Stimulated activated CD8-positive, alpha-beta memory T cell treated with anti-CD3 and anti-CD28 coated beads, Interleukin-4, amount 100 ng/mL, for 4 hours (primary cell): ENCODE measurements at places on chromosomes 4 and X.

- no peak for DNase-seq
Observed at GRCh38 chrX:55801811-55802210, 84.3 kb downstream of the RRAGB start.

GRCh38 chr4:138909587-138909986 is 106.0 kb upstream of the NOCT start:
- no peak for DNase-seq

- no peak for DNase-seq
Observed at GRCh38 chr4:37054531-37055077, 189.9 kb upstream of the NWD2 start.

DNA sequence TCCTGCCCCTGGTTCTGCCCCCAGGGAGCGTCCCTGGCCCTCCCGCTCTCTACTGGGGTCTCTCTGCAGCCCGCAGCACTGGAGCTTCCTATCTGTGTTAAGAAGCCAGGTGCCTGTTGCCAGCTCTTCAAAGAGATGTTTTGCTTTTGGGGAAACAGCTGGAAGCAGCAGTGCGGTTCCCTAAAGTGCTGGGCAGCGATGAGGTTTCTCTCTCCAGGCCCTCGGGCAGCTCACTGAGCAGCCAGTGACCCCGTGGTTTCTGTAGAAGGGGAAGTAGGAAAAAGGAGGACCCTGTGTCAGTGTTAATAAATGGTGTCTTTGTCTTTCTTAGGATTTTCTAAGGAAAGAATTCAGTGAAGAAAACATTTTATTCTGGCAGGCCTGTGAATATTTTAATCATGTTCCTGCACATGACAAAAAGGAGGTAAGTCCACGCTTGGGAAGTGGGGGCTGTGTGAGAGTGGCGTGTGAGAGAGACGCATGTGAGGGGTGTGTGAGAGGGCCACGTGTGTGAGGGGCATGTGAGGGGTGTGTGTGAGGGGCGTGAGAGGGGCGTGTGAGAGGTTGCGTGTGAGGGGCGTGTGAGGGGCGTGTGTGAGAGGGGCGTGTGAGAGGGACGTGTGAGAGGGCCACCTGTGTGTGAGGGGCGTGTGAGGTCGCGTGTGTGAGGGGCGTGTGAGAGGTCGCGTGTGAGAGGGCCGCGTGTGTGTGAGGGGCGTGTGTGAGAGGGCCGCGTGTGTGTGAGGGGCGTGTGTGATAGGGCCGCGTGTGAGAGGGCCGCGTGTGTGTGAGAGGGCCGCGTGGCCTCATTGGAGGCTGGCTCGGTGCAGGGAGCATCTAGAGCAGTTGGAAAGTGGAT is 27.1 kb upstream of the HGFAC start:
- DNase-seq, result no peak

DNA sequence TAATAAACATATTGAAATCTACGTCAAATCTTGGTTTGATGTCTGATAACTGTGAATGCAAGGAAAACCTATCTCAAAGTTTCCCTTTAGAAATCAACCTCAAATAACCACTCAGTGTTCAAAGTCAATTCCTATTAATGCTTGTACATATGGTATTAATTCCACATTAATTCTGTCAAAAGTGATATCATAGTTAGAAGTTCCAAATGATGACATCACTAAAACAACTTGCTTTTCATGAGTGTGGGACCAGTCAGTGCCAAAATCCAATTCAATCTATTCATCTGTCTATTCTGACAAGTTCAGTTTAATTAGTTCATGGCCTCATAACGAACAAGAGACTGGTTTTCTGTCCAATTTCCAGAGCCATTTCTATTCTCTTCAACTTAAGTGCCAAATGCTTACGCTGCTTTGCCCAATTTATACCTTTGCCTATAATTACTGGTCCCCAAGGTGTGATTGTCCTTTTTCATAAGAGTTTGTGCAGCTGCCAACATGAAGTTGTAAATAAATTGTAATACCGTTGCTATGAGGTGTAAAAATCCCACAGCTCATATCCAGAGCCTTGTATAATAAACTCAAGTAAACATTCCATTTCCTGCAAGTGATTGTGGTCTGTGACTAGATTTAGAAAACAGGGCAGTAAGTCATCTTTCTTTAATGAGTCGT is 476.2 kb downstream of the RAB28 start:
- no peak for DNase-seq

DNA sequence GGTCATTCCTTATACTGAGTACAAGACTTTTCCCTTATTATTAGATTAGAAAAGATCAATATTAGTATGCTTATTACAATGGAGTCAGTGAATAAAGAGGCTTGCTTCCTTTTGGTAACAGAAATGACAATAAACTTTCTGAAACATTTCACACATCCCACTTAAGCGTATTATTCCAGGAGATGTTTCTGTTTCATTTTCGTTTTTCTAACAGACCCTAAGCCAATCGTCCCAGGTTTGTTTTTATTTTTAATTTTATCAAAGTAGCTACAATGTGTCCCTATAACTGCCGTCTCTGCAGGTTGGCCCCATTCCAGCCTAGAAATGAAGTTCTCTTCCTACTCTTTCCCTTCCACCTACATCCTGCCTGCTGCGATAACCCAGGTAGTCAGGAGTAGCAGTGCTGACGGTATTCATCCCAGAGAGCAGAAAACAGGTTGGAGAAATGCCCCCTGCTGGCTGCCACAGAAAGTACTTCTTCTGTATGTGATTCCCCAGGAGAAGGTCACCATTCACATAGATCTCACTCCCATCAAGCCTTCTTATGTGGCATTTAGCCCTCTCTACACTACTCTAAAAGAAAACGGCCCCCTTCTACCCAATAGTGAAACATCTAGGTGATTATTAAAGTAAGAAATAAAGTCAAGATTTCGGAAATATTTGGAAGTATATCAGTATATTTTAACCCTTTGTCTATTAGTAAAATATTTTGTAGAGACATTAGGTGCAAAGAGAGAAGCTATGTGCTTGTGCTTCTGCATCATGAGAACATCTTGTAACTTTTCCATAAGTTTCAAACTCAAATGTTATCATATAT is 40.4 kb downstream of the ENPEP start:
- peak; percentile 48 for DNase-seq

GRCh38 chr4:98046665-98047064 is 96.6 kb downstream of the STPG2 start:
- DNase-seq, result no peak
